ENCODE measurements at places on chromosomes 16 and 17. TPM values are rescaled to one million over a fixed set of nuclear protein-coding genes. Genes with fewer than 3 reads are reported as not detected.

- peak; percentile 54 for DNase-seq
These were observed 21.5 kb downstream of the MRC2 start for GRCh38 chr17:62648956-62649294.

DNA sequence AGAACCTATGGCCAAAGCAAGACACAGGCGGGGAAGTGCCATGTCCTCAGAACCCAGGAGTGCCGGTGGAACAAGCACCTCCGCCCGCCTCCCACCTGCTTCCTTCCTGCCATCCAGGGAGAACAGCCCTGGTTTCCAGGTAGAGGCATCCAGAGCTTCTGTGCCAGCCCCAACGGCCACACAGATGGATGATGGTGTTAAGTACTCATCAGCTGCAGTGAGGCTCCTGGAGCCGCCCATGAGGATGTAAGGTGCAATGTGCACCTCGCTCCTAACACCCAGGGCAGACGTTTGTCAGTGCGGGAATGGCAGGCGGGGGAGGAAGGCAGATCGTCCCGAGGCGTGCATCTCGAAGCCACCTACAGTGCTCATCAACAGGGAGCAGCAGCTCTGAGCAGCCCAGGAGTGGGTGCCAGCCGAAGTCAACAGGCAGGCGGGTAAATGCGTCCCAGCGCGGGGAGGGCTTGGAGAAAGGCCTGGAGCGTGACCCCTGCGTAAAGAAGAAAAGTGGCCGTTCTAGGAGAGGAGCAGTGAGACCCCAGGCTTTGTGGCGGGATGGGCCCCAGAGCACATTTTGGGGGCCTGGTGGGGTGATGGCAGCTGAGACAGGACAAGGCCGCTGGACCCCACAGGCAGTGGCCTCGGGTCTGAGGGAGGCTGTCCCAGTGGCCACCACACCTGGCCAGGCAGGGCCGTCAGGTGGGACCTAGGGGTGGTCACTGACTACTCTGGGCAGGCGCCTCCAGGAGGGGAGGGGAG lies 46.1 kb upstream of the ACSF3 start:
- DNase-seq = no peak

GRCh38 chr16:4389051-4389955 lies 17.7 kb downstream of the VASN start:
- no peak for DNase-seq

GRCh38 chr16:3115561-3115960 lies 3.2 kb downstream of the ZNF205 start:
- no peak for DNase-seq

GRCh38 chr16:76579277-76579922 lies 302.2 kb downstream of the CNTNAP4 start:
- DNase-seq = no peak

DNA sequence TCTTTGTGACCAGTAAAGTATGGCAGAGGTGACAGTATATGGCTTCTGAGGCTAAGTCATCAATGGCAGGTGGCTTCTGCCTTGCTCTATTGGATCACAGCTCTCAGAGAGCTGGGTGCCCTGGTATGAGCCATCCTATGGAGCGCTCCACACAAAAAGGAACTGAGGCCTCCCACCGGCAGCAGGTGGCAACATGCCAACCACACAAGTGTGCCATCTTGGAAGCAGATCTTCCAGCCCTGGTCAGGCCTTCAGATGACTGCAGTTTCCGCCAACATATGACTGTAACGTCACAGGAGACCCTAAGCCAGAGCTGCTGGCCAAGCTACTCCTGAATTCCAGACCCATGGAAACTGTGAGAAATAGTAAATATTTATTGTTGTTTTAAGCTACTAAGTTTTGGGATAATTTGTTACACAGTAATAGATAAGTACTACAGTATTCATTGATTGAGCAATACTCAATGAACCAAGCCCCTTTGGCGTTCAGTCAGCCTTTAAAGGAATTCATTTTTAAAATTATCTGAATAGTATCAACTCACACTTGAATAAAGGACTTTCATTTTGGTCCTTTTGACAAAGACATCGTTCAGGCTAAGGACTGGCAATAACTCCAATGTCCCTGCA lies 69.4 kb upstream of the LHX1 start:
- DNase-seq = no peak

- DNase-seq = peak; percentile 61
These were observed 14.7 kb upstream of the FAM83G start for GRCh38 chr17:19019041-19019941.

The CHST4 gene
- 0.38 TPM for total RNA-seq

The SLC35G6 gene
- total RNA-seq = not detected

The GPR139 gene
- total RNA-seq = not detected
